Fibroblast of skin of back (primary cell): ENCODE measurements at places on chromosomes 1 and 21.

- DNase-seq: no peak
Observed at GRCh38 chr1:31433396-31433930, 20.4 kb downstream of the SERINC2 start.

GRCh38 chr1:199784138-199784895, 243.2 kb upstream of the NR5A2 start:
- peak; percentile 50 for DNase-seq

- peak; percentile 85 for DNase-seq
Observed at GRCh38 chr1:161930064-161930463, 93.6 kb downstream of the OLFML2B start.

DNA sequence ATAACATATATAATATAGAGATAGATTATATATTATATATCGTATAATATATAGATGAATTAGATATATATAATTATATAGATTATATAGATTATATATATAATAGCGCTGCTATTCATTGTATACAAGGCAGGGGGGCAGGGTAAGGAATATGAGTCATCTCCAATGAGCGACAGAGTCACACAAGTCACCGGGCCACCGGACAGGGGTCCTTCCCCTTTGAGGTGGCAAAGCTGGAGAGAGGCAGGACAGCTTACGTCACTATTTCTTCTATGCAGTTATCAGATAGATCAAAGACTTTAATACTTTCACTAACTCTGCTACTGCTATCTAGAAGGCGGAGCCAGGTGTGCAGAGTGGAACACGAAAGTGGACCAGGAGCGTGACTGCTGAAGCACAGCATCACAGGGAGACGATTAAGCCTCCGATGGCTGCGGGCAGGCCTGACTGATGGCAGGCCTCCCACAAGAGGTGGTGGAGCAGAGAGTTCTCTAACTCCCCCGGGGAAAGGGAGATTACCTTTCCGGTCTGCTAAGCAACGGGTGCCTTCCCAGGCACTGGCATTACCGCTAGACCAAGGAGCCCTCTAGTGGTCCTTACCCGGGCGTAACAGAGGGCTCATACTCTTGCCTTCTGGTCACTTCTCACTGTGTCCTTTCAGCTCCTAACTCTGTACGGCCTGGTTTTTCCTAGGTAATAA, 2154.7 kb downstream of the MRPL39 start:
- DNase-seq: peak; percentile 0

DNA sequence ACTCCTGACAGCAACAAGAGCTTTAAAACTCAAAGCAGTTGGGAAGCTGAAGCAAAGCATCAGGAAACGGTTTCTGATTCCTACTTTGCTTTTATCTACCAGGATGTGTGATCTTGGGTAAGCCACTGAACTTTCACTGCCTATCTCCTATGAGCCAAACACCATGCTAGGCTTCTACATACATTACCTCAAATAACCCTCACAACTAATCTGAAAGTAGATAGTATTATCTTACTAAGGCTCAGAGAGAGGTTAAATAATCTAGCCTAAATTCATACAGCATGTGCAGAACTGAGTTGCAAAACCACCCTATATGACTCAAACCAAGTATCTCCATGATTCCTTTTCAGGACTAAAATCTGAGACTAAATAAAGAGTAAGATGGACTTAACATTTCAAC, 83.8 kb downstream of the EVI5 start:
- peak; percentile 42 for DNase-seq

- DNase-seq: no peak
Observed at GRCh38 chr1:37338658-37339057, 135.7 kb upstream of the ZC3H12A start.

DNA sequence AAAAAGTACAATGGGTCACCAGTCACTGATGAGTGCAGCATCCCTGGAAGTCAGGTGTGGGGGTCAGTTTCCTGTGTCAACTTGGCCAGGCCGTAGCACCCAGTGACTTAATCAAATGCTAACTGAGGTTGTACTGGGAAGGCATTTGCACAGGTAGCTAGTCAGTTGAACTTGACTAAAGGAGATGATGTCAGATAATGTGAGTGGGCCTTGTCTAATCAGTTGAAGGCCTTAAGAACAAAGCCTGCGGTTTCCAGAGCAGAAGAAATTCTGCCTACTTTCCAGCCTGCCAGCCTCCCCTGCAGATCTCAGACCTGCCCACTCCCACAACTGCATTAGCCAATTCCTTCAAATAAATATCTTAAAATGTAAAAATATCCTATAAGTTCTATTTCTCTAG, 57.1 kb downstream of the ERG start:
- no peak for DNase-seq

DNA sequence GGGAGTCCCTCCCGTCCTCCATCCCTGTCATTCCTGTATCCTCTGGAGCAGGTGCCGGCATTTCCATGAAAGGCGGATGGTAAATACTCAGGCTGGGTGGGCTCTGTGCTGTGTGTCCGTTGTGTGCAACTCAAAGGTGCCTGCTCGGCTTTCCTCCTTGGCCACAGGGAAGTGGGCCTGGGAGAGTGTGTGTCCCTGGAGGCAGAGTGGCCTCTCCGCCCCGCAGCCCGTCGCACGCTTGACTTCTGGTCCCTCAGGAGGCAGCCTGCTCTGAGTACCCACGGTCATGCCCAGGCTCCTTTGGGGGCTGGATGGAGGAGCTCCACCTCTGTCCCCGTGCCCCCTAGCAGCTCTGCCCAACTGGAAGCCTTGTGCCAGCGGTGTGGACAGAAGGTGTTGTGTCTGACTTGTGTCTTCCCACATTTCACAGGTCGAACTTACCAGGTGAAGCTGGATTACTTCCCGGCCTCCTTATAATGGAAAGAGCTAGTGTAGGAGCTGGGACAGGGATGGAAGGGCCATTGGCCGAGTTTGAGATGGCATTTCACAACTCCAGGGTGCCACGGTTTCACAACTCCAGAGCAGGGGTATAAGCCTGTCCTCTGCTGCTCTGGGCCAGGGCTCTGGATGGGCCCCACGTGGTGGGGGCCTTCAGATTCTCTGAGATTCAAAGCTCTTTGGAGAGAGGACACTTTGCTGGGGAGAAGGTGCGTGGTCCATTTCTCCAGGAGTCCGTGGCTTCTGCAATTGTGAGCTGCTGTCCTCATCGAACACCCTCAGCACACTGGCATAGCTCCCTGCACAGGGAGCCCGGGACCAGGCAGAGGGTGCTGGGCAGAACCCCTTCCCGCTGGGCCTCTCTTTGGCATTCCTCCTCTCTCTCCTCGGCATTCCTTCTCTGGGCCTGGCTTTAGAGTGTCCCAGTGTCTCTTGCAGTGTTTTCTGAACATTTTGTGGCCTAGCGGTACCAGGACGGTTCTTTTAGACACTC, 152.7 kb upstream of the COL6A1 start:
- DNase-seq: no peak

- DNase-seq: no peak
Observed at GRCh38 chr1:204114606-204115005, 37.2 kb downstream of the ETNK2 start.

DNA sequence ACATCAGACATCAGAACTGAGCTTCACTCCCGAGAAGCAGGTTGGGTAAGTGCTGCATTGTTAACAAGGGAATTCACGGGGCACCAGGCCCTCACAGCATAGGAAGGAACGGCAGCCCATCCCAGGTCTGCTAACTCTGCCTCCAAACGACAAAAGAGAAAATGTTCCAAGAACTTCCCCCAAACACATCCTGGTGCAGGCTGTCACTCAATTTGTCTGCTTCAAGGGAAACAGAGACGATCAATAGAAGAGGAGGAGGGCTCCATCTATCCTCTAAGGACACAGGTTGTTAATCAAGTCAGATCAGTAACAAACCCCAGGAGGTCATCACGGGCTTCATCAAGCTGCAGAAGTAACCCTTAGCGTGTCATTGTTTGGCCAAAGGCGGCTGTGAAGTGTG, 3.5 kb upstream of the TSPEAR start:
- DNase-seq: no peak

DNA sequence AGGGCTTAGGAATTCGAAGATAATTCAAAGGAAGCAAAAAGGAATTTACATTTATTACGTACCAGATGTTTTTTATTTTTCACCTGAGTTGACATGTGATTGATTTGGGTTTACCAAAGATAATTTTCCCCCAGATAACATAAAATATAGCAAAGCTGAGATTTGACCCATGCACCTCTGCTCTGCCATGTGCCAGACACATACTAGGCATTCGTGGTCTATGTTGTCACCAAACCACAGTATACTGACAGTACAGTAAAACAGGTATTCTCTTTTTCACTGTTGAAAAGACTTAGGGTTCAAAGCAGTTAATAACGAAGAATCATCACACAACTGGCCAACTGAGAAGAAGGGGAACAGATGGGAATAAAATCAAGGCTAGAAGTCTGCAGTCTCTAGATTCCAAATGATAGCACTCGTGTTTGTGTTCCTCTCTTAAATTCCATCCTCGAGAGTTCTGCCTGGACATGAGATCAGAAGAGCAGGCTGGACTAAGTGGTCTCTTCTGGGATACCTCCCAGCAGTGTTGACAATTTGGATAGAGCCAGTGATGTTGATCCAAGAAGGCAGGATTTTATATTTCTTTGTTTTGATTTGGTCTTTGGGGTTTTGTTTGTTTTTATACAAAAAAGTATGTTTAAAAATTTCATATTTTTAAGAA, 85.3 kb upstream of the RAVER2 start:
- no peak for DNase-seq

DNA sequence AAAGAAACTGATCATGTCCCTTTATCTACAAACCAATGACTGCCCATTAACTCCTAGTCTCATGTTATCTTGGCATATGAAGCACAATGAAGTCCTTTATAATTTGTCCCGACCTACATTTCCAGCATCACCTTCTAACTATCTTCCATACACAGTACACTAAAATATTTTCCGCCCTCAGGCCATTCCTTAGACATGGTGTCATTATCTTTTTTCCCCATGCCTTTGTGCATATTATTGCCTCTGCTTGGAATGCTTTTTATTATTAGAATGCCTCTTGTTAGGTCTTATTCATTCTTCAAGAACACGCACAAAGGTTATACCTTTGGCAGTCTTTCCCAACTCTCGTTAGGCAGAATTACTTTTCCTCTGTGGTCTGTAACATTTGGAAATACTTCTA, 39.6 kb downstream of the ATG4C start:
- DNase-seq: peak; percentile 24

DNA sequence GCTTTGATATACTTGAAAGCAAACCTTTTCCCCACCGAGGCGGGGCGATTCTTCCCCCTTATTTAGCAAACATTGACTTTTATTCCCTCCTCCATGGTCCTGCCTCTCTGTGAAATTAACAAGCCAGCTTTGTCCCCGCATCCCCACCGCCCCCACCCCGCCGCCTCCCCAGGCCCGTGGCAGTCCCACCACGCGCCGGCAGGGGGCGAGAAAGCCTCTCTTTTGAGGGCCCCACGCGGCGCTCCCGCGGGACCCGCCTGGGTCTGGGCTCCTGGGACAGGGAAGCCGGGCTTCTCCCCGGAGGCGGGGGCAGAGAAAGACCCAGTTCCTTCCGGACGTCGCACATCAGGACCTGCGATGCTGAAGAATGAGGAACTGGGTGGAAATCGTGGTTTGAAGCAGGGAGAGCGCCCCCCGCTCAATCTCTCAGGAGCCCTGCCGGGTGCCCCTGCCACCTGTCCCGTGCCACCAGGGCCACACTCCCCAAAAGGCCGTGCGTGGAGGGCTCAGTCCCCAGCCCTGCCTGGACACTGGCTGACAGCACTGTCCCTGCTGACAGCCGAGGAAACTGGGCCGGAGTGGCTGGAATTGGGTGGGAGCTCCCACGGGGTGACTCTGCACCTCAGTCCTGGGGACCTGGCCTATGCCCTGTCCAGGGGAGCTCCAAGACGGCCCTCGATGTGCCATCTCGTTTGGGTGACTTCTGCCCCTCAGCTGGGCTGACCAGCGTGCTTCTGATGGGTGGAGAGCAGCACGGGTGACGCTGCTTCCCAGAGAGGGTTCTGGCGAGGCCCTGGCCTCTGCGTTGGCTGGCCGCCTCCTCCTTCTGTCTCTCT, 8.6 kb upstream of the ACTRT2 start:
- DNase-seq: peak; percentile 30

GRCh38 chr21:10616535-10616934, 95.2 kb downstream of the TPTE start:
- DNase-seq: no peak

GRCh38 chr1:164635803-164636731, 77.1 kb downstream of the PBX1 start:
- no peak for DNase-seq

GRCh38 chr1:90193116-90193515, 198.2 kb downstream of the ZNF326 start:
- DNase-seq: no peak

- no peak for DNase-seq
Observed at GRCh38 chr1:168297019-168297730, 16.5 kb downstream of the TBX19 start.

DNA sequence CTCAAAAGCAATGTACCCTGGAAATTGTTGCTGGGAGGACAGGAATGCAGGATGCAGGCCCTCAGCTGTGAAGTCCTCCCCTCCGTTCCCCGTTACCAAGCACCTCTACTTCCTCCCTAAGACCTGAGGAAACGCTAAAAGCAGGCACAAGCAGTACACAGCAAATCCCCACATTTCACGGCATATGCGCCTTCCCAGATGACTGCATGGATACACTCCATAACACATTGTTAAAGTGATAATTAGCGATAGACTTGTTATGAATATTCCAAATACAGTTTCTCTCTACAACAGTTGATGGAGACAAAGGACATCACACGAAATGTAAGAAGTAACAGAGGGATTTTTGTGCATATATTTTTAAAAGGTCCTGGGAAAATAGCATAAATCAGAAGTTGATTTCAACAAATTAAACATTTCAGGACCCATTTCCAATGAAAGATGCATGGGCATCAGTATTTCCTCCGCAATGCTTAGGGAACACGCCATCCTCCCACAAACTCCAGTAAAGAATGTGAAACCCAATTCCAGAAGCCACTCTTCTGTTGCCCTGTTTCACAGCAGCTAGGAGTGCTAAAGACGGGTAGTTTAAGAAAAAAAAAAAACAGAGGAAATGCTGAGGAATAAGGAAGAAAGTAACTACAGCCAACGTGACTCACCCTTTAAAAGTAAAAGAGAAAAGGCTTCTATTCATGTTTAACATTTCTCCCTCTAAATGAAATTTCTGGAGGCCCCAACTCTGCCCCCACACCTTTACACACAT, 75.5 kb downstream of the HIVEP3 start:
- DNase-seq: peak; percentile 86

DNA sequence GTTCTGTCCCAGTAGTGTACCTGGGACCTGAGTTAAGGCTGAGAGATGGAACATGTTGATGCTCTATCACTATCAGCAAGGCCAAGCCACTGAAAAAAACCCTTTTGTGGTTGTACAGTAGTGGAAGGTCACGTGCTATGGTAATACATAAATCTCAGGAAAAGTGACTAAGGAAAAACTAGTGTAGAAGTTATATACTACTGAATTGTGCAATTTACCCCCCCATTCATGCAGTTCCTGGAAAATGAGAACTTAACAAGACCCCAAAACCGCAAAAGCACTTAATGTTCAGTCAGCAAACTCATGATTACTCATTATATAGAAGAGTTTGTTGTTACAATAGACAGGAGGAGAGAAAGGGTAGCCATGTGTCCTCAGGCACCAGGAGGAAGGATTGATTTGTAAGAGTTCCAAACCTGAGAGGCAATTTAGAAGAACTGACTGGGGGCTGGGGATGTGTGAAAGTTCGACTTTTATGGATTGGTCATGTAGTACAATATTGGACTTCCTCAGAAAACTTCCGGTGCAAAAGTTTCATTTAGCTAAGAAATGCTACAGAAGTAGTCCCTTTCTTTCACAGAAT, 91.6 kb downstream of the RGL1 start:
- no peak for DNase-seq
